ENCODE measurements at places on chromosomes 5 and 9.

DNA sequence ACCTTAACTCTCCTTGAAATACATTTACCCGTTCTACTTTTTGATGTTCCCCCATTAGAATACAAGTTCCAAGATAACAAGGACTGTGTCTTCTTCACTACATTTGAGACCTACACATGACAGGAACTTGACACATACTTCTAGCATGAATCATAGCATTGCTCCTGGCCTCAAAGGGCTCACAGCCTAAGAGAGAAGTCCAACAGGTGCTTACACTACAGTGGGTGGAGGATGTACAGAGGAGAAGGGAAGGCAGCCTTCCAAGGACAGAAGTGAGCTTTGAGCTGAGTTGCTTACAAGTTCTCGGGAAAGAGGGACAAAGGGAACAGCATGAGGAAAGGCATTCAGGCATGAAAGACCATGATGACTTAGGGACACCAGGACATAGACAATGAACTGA is 56.9 kb upstream of the MSX2 start:
- DNase-seq, result peak; percentile 39

GRCh38 chr9:126671381-126671831 is 57.7 kb downstream of the LMX1B start:
- DNase-seq, result no peak

DNA sequence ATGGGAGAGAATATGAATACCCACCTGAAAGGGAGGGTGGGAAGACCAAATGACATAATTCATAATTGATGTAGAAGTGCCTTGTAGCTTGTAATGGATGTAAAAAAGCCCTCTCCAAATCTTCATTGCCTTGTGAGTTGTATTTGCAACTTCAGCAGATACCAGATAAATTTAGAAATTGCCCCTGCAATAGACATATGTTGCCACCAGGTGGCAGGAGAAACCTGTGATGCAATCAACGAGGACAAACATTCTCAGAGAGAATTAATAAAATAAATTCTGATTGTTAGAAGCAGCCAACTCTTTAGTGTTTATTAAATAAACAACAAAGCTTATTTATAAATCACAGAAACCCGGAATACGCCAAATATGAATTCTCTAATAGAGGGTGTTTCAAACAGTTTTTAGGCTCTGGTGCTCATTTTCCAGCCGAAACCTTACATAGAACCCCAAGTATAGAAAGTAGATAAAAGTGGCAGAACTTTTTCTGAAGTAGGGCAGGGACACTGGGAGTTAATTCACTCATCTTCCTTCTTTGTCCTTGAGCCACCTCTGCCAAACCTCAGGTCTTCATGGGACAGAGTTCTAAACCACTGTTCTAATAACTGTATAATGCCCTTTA is 147.8 kb downstream of the TMEM38B start:
- peak; percentile 15 for DNase-seq

DNA sequence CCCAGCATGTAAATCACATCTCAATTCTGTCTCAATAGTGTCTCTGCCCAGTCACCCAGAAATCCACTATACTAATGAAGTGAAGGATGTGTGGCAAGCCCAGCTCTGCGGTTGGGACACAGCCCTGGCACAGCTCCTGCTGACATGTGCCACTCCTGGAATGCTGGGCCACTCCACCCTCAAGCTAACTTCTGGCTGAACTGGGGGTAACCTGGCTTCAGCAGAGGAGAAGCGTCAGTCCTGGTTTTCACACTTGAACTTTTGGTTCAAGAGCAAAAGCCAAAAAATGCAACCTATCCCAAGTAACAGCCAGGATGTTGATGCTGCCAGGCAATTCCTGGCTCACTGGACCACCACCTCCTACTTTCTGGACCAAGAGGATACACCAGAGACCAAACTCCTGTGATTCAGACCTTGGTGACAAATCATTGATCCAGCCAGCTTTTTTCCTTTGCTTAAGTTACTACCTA is 86.4 kb downstream of the ARRDC3 start:
- peak; percentile 32 for DNase-seq

- DNase-seq, result no peak
Measured at GRCh38 chr5:170826117-170826516, 35.7 kb upstream of the RANBP17 start.

GRCh38 chr5:172425402-172425801 is 28.9 kb downstream of the SH3PXD2B start:
- no peak for DNase-seq

DNA sequence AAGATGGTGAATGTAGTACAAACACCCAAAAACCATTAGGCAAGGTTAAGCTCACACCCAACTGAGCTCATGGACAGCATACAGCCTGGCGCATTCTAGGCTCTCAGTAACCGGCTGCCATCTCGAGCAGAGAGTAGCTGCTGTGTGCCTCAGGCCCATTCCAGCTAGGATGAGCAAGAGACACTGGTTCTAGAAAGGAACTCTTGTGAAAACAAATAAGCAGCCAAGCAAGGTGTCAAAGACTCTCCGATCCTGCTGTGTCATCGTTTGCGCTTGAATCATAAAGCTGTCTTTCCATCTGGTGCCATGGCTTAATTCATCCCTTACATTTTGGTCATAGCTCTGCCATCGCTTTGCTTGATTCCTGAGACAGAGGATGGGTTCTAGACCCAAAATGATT is 135.4 kb upstream of the MSX2 start:
- no peak for DNase-seq

- no peak for DNase-seq
Measured at GRCh38 chr5:38736089-38736488, 109.7 kb upstream of the OSMR start.

DNA sequence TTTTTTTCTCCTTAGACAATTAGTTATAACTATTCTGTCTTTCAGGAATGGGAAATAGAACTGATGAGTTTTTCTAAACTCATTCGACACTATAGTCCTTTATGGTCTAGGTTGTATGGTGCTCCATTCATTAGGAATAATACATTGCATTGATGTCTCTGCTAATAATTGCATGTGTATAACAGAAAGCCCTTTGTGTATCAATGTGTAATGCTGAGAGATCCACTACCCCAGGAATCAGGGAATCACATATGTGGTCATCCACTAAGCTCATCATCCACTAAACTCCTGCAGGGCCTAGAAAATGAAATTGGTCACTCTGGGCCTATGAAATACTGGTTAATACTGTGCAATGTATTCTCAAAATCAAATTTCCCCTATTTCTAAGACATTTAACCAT is 242.0 kb upstream of the CDH18 start:
- DNase-seq, result no peak

GRCh38 chr9:82890865-82891264 is 172.1 kb downstream of the RASEF start:
- DNase-seq, result no peak

DNA sequence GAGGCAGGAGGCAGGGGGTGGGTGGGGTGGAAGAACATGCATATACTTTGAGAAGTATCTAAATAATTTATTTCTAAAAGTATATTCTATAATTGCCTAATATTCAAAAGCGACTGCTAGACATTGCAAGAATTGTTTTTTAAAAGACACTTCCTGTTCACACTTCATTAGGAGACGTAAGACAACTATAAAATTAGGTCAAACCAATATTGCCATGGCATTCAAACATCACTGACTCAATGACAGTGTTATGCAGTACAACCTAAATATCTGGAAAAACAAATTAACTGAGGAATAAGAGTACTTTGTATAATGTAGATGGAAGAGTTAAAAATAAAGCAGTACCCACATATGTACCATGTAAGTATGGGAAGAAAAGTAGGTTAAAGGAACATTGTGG is 4.5 kb downstream of the CCNH start:
- DNase-seq, result no peak

- DNase-seq, result no peak
Measured at GRCh38 chr5:60490597-60491166, 209.3 kb downstream of the DEPDC1B start.

DNA sequence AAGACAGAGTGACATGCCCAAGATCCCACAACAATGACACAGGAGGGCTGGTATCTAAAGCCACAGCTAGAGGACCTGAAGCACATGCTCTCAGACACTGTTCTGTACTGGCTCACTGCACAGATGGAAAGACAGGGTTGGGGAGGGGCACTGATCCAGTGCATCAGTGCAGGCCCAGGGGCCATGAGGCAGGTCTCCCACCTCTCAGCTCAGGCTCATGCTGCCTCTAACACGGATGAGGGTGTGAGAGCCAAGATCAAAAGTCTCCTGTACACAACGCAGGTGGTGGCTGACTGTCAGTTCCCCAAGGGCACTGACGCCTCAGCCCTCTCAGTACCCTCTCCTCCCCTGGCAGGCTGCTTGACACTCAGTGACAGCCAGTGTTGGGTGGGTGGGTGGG is 10.9 kb downstream of the RAPGEF1 start:
- DNase-seq, result no peak

DNA sequence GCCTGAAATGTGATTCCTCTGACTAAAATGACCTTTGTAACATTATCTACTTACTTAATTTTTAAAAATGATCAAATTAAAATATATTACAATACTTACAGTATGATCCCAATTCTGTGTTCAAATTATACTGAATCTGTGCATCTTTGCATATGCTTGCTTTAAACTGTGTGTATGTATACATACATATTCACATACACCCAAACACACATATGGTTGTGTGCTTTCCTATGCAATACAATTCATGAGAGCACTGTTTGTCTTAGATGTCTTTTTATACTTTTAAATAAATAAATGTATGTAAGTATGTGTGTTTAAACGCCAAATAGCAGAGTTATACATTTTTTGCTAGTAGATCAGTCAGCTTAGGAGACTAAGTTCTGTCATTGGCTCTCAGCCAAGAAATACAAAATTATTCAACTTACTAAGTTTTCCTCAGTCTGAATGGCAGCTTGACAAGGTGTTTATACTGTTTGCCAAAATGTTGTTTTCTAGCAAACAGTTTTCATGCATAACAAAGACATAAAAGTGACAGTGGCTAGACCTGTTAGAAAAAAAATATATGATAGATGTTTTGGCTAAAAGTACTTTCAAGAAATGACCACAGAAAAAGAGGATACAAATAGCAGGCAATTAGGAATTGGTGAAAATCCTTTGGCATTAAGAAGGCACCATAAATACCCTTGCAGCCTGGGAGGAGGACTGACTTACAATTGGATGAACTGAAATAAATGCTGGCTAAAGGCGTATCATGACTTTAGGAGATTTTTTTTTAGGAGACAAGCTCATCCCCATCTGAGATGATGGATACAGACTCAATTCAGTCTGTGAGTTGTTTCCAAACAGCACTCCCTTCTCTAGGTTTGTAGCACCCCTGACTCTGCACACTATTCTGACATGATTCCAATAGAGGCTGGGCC is 7.9 kb downstream of the TICAM2 start:
- DNase-seq, result no peak

DNA sequence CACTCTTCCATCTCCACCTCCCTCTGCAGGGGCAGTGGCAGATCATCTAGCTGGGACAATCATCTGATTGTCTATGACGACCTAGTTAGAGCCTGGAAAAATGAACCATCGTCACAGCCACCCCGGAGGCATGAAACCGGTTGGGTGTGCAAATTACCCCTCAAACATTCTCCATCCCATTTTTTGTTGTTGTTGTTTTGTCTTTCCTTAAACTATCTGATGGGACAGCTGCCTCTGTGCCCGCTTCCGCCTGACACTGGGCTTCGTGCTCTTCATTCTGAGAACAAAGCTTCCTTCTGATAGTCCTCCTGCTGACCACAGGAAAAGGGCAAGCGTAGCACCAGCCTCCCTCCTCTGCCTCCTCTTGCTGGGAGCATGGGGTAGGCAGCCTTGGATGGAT is 7.0 kb upstream of the NDST1 start:
- no peak for DNase-seq

Data from LoVo (cell line).